A549 treated with CpdA at 1 μM for 4 hours (cell line): ENCODE measurements at places on chromosomes 3 and 15. TPM values are rescaled to one million over a fixed set of nuclear protein-coding genes. Genes with fewer than 3 reads are reported as not detected.

KLHL40 gene
- total RNA-seq: not detected in 5 replicates

ASB14 gene
- not detected in 5 replicates for total RNA-seq

CASR gene
- not detected in 5 replicates for total RNA-seq

ROBO1 gene
- total RNA-seq: 10.0 to 18.3 TPM (median 13.2 TPM) in 5 replicates

CRYGS gene
- total RNA-seq: 0.49 to 1.2 TPM (median 0.67 TPM) in 5 replicates

PCCB gene
- 26.5 to 30.1 TPM (median 28.4 TPM) in 5 replicates for total RNA-seq

TMEM202 gene
- not detected in 5 replicates for total RNA-seq

WDR72 gene
- total RNA-seq: 5.5 to 7.7 TPM (median 7.0 TPM) in 5 replicates

LRRIQ4 gene
- not detected in 5 replicates for total RNA-seq

TMED3 gene
- 149 to 200 TPM (median 195 TPM) in 5 replicates for total RNA-seq

PAQR5 gene
- 98.3 to 125 TPM (median 117 TPM) in 5 replicates for total RNA-seq

MAP6D1 gene
- 4.1 to 6.5 TPM (median 5.3 TPM) in 5 replicates for total RNA-seq

LNP1 gene
- 0.79 to 1.1 TPM (median 0.85 TPM) in 5 replicates for total RNA-seq

CLDN1 gene
- 26.4 to 33.5 TPM (median 29.0 TPM) in 5 replicates for total RNA-seq

INSYN1 gene
- total RNA-seq: 1.7 to 2.3 TPM (median 2.1 TPM) in 5 replicates
